Tibial nerve (tissue), 4 donors: ENCODE measurements at places on chromosomes 7 and 10.
A peak's percentile ranks its signal among the peaks of the same experiment; 100 is the strongest.

GRCh38 chr10:71075759-71076472 lies 136.5 kb upstream of the UNC5B start:
- H3K4me3 ChIP-seq = no peak overlapping the region
- no peaks in the 10 kb centered on the region for H3K36me3 ChIP-seq
- no peak overlapping the region for H3K27ac ChIP-seq
- H3K27me3 ChIP-seq = no peaks in the 10 kb centered on the region

- H3K4me3 ChIP-seq = no peak overlapping the region
- H3K27me3 ChIP-seq = no peaks in the 10 kb centered on the region
- no peaks in the 10 kb centered on the region for H3K4me1 ChIP-seq
These were observed 49.5 kb upstream of the SLC29A3 start for GRCh38 chr10:71269301-71270288.

- no peaks in the 10 kb centered on the region for H3K27me3 ChIP-seq
- H3K27ac ChIP-seq = peak overlapping the region; percentile 55
- peaks cover 98% of the 10 kb centered on the region for H3K4me1 ChIP-seq
- no peak overlapping the region for H3K4me3 ChIP-seq
- DNase-seq = no peak
These were observed 38.5 kb downstream of the MTURN start for GRCh38 chr7:30173058-30173897.

DNA sequence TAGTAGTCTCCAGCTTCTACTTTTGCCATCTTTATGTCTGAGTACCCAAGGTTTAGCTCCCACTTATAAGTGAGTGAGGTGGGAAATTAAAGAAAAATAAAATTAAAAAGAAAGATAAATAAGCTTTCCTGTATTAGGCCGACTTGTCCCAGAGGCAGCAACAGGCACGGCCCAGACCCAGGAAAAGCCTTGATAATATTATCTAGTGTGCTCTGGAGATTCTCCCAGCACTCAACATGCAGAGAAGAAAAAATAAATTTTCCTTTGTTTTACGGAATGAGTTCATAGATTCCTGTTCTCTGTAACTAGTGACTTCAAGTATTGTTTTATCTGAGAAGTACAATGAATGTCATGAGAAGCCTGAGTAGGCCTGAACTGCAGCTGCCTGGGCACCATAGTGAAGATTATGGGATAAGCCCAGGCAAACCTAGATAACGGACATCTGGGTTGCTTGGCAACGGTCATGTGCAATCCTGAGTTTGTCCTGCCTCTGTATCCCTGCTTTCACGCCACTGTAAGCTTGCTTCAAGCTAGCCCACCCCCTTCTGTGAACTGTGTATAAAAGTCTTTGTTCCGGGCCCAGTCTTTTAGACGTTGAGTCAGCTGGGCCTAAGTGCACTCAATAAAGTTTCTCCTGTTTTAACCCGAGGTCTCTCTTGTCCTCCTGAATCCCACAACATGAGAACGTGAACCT lies 6.4 kb downstream of the ATE1 start:
- no peaks in the 10 kb centered on the region for H3K27me3 ChIP-seq
- H3K4me3 ChIP-seq = no peak overlapping the region
- no peak overlapping the region for H3K27ac ChIP-seq

DNA sequence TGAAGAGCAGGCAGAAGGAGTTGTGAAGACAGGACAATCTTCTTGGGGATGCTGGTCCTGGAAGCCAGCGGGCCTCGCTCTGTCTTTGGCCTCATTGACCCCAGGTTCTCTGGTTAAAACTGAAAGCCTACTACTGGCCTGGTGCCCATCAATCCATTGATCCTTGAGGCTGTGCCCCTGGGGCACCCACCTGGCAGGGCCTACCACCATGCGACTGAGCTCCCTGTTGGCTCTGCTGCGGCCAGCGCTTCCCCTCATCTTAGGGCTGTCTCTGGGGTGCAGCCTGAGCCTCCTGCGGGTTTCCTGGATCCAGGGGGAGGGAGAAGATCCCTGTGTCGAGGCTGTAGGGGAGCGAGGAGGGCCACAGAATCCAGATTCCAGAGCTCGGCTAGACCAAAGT lies 1.5 kb downstream of the CHPF2 start:
- H3K4me3 ChIP-seq = no peak overlapping the region
- H3K27ac ChIP-seq = peak overlapping the region; percentile 84
- H3K4me1 ChIP-seq = peaks cover 19% of the 10 kb centered on the region
- DNase-seq = no peak
- H3K36me3 ChIP-seq = peaks cover 42% of the 10 kb centered on the region

DNA sequence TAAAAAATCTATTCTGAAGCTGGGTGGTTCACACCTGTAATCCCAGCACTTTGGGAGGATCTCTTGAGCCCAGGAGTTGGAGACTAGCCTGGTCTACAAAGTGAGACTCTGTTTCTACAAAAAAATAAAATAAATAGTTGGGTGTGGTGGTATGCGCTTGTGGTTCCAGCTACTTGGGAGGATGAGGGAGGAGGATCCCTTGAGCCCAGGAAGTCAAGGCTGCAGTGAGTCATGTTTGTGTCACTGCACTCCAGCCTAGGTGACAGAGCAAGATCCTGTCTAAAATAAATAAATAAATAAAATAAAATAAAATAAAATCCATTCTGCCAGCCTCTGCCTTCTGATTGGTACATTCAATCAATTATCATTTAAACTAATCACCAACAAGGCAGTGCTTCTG lies 17.5 kb downstream of the ZNF33A start:
- H3K36me3 ChIP-seq = no peaks in the 10 kb centered on the region
- no peak overlapping the region for H3K4me3 ChIP-seq
- H3K27ac ChIP-seq = no peak overlapping the region
- no peak for DNase-seq
- H3K27me3 ChIP-seq = no peaks in the 10 kb centered on the region
- no peaks in the 10 kb centered on the region for H3K4me1 ChIP-seq

DNA sequence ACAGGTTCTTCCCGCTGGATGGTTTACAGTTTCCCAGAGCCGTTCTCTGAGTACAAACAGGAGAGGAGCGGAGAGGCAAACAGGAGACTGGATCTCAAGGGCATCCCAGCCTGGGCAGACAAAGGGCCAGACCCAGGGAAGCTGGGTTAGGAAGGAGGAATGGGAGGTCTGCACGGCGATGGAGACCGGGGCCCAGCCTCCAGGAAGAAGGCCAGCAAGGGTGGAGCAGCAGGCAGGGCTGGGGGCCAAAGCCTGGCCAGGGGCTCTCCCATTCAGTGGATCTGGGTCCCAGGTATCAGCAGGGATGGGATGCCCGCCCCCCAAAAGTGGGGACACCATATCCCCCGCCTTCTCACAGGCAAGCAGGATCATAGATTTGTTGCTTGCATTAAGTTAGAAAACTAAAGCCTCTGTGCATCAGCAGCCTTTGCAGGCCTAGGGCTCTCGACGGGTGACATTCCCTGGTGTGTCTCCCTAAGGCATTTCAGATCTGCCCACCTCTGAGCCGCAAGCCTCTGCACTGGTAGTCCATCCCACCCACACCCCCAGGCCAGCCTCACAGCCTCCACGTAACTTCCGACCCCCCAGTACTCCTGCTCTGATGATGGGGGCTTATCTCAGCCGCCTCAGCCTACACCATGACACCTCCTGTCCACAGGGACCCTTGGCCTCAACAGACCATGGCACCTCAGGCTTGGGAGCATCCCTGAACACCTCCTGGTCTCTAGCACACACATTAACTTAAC lies 59.9 kb downstream of the TNS3 start:
- no peaks in the 10 kb centered on the region for H3K27me3 ChIP-seq
- H3K36me3 ChIP-seq = no peaks in the 10 kb centered on the region
- no peak overlapping the region for H3K4me3 ChIP-seq
- no peak for DNase-seq
- peaks cover 47% of the 10 kb centered on the region for H3K4me1 ChIP-seq

GRCh38 chr7:143248761-143249354 lies 14.4 kb upstream of the GSTK1 start:
- H3K27ac ChIP-seq = no peak overlapping the region
- no peaks in the 10 kb centered on the region for H3K27me3 ChIP-seq
- DNase-seq = no peak

DNA sequence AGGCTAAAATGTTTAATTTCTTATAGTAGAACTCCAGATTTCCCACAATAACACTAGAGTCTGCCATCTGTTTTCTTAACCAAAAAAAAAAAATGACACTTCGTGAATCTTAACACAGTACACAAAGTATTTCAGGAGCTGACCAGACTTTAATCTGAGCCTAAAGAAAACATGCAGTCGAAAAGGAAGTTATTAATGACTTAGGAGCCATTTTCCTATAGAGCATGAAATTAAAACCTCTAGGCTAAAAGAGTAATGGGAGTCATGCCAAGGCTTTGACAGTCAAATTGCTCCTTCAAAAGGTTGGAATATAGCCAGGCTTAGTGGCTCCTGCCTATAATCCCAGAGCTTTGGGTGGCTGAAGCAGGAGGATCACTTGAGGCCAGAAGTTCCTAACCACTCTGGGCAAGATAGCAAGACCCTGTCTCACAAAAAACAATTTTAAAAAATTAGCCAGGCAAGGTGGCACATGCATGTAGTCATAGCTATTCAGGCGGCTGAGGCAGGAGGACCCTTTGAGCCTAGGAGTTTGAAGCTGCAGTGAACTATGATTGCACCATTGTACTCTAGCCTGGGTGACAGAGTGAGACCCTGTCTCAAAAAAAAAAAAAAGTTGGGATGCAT lies 13.6 kb downstream of the MICU1 start:
- no peaks in the 10 kb centered on the region for H3K27me3 ChIP-seq
- peaks cover 13% of the 10 kb centered on the region for H3K4me1 ChIP-seq
- H3K36me3 ChIP-seq = no peaks in the 10 kb centered on the region
- H3K27ac ChIP-seq = peak overlapping the region; percentile 52

DNA sequence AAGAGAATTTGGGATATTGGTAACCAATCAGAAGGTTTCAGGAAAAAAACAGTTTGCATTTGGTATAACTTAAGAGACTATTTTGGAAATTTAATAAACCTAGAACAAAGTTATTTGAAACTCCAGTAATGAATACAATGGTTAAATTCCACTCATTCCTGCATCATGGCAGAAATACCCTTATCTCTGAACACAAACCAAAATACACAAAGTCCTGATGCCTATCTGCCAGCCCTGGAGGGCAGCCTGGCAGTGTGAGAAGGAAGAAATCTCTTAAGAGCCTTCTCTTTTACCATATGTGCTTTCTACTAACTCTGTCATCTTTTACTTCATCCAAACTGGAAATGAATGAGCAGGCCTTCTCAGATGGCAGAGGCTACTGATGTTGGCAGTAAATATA lies 147.1 kb upstream of the LYZL1 start:
- no peak overlapping the region for H3K27ac ChIP-seq
- DNase-seq = no peak
- H3K36me3 ChIP-seq = no peaks in the 10 kb centered on the region
- H3K4me3 ChIP-seq = no peak overlapping the region
- no peaks in the 10 kb centered on the region for H3K27me3 ChIP-seq
- H3K4me1 ChIP-seq = no peaks in the 10 kb centered on the region

DNA sequence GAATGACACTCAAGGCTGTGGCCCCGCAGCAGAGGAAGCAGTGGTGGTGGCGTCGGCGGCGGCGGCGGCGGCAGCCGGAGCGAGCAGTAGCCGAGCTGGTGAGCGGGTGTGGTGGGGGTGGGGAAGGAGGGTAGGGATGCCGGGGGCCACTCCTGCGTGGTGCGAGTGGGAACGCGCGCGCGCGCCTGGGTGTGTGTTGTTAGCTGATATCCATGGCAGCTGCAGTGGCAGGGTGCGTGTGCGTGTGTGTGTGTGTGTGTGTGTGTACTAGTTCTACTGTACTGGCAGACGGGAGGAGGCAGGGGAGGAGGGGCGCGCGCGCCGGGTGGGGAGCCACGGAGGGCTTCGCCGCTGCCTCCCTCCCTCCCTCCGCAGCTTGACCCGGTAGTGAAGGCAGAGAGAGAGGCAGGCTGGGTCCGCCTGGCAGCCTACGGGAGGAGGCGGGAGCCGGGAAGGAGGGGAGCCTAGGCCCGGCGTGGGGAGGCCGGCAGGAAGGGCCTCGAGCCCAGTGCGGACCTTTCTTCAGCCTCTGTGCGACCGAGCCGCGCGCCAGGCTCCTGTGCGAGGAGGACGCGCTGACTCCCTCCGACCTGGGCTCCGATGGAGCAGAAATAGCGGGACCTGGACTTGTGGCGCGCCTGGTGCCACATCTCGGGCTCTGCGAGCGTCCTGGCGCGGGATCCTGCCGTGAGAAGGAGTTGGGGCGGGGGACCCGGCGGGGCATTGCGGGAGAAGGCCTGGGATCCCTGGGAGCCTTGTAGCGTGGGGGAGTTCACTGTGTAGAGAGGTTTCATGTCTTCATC lies at the start of gene MAGI2:
MAGI2 (minus strand) TSS at position 110 of the 803 bp plus-strand sequence. CDS start 347 bp downstream, outside the sequence.
- peak; percentile 77 for DNase-seq
- peaks cover 21% of the 10 kb centered on the region for H3K4me1 ChIP-seq
- H3K27me3 ChIP-seq = no peaks in the 10 kb centered on the region
- H3K4me3 ChIP-seq = peak within 1 kb of the TSS; percentile 64

DNA sequence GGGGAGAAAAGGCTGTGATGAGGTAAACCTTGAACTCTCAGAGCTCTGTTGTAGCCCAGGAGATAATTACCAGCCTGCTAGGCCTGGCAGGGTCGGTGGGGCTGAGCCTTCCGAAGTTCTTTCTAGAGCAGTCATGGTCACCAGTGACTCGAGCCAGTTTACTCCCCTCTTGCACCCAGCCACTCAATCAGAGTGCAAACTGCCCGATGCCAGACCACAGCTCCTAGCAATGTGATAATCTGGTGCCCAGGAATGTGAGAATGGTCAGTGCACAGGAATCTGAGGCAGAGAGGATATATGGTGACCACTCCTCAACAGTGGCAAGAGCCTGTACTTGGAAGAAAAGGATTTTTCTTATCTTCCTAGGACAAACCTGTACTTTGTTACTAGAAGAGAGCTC lies 46.4 kb upstream of the KMT2E start:
- H3K36me3 ChIP-seq = no peaks in the 10 kb centered on the region
- H3K27me3 ChIP-seq = no peaks in the 10 kb centered on the region
- H3K4me3 ChIP-seq = no peak overlapping the region
